ENCODE measurements at places on chromosomes 6 and 20.

- DNase-seq: no peak
These were observed 7.0 kb downstream of the HELZ2 start for GRCh38 chr20:63567136-63567385.

DNA sequence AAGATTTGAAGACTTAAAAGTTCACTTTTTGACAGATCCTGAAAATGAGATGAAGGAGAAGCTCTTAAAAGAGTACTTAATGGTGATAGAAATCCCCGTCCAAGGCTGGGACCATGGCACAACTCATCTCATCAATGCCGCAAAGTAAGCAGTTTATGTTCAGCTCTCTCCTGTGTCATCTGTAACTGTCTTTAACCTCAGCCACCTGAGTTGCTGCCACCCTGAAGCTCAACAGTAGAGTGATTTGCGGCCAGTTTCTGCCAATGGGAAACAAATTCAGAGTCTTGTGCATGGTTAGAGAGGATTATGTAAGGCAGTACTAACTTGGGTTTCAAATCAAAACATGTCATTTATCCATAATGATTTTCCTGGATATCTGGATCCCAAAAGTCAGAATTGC, 10.1 kb downstream of the TNFAIP3 start:
- no peak for DNase-seq

- DNase-seq: no peak
These were observed 700.7 kb downstream of the RNF144B start for GRCh38 chr6:19087897-19088296.

DNA sequence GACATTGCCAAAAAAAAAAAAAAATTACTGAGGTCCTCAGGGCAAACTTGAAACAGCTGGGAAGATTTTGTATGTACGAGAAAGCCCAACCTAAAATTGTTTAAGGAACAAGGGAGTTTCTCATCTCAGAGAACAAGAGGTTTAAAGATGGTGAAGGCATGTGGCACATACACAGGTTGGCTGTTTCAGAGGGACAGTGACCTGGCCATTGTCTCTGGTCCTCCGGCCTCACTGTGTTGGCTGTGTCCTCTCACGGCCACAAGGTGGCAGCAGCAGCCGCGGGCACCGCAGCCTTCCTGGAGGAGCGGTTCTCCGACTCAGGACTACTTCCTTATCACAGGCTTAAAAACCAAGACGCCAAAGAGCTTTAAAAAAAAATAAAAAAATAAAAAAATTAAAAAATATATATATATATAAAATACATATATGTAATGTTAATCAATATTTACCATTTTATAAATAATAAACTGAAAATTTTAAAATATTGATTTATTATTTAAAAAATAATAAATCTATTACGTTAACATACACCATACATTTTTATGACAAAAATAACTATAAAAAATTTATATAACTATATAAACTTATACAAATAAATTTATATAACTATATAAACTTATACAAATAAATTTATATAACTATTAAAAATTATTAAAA, 52.8 kb downstream of the GTF2H5 start:
- DNase-seq: peak; percentile 56

- no peak for DNase-seq
These were observed 91.2 kb downstream of the JARID2 start for GRCh38 chr6:15336900-15337560.

DNA sequence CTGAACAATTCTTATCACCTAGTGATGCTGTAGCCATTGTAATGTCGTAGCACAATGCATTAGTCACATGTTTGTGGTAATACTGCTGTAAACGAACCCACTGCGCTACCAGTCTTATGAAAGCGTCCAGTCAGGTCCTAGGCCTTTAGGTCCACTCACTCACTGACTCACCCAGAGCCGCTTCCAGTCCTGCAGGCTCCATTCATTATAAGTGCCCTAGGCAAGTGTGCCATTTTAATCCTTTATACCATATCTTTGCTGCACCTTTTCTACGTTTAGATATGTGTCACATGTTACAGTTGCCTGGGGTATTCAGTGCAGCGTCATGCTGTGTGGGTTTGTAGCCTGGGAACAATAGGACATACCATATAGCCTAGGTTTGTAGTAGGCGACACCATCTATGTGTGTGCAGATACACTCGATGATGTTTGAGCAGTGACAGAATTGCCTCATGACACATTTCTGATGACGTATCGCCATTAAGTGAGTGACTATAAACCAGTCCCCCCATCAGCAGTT, 15.4 kb downstream of the IGF2R start:
- DNase-seq: no peak

DNA sequence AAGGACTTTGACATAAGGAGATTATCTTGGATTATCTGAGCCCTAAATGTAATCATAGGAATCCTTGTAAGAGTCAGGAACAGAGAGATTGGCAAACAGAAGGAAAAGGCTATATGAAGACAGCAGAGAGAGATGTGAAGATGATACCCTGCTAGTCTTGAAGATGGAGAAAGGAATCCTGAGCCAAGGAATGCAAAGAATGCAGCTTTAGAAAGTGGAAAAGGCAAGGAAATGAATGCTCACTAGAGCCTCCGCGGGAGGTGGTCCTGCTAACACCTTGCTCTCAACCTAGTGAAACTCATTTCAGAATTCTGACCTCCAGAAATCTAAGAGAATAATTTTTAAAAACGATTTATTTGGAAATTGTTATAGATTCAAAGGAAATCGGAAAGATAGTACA, 117.1 kb downstream of the TBXT start:
- no peak for DNase-seq

DNA sequence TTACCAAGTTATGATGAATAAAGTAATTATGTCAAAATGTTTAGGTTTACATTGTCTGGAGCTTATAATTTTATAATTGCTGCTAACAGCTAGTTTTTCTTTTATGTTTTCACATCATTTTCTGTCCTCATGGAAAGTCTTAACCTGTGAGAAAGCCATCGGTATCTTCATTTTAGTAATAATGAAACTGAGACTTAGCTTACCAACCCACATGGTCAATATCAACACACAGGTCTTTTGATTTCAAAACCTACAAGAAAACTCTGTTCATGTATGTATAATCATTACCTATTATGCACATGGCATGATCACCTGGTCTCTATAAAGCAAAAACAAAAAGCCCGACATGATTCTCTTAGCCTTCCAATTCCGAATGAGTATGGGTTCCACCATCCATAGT, 61.9 kb downstream of the KCNQ5 start:
- no peak for DNase-seq

GRCh38 chr20:4306206-4306605, 290.8 kb upstream of the RNF24 start:
- DNase-seq: no peak

GRCh38 chr6:117505311-117505710, 22.8 kb downstream of the DCBLD1 start:
- DNase-seq: no peak

DNA sequence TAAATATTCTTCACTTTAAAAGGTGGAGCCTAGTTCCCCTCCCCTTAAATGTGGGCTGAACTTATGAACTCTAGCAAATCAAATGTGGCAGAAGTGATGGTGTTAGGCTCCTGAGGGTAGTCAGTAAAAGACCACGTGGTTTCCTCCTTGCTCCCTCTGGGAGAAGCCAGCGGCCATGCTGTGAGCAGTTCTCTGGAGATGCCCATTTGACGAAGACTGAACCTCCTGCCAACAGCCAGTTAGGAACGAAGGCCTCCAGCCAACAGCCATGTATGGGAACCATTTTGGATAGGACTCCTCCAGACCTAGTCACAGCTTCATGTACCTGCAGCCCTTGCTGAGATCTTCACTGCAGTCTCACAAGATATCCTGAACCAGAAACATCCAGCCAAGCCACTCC, 7.6 kb upstream of the MOCS1 start:
- no peak for DNase-seq

GRCh38 chr6:36820700-36821580, 18.3 kb downstream of the CPNE5 start:
- DNase-seq: no peak

- DNase-seq: no peak
These were observed 91.8 kb downstream of the CHD6 start for GRCh38 chr20:41526327-41526726.

- no peak for DNase-seq
These were observed 13.5 kb upstream of the CD2AP start for GRCh38 chr6:47464052-47464451.

DNA sequence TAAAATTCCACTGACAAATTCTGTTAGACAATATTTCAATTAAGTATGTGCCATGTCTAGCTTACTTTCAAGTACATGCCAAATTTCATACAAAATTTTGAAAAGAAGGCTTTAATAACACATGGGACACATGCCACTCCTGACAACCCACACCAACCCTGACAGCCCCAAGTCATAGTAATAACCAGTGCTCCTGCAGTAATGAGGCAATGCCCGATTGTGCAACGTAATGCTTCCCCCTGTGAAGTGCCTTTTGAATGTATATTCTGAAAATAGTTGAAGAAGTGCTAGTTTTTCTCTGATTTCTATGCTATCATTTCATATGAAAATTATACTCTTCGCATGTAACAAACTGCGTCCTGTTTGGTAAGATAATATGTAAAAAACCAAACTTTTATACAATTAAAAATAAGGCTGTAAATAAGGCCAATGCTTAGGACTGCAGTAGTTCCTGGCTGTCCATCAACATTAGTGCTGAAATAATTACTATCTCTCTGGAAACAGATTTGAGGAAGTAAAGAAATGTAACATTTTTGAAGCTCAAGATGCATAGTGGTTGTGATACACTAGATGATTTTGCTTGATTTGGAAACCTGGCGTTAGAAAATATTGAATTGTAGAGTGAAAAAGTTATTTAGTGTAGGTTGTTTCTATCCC, 125.8 kb upstream of the BCLAF1 start:
- DNase-seq: no peak

DNA sequence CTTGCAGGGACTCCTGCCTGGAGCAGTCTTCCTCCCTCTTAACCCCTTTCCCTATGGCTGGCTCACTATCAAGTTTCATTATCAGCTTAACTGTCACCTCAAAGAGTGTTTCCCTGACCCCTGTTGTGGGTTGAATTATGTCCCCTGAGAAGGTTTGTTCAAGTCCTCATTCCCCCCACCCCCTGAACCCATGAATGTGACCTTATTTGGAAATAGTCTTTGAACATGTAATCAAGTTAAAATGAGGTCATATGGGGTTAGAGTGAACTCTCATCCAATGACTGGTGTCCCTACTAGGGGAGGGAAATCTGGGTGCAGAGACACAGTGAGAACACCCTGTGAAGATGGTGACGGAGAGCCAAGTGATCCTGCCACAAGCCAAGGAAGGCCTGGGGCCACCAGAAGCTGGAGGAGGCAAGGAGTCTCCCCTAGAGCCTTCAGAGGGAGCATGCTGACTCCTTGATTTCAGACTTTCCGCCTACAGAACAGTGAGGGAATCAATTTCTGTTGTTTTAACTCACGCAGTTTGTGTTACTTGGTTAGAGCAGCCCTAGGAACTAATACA, 165.2 kb upstream of the TOP1 start:
- no peak for DNase-seq

DNA sequence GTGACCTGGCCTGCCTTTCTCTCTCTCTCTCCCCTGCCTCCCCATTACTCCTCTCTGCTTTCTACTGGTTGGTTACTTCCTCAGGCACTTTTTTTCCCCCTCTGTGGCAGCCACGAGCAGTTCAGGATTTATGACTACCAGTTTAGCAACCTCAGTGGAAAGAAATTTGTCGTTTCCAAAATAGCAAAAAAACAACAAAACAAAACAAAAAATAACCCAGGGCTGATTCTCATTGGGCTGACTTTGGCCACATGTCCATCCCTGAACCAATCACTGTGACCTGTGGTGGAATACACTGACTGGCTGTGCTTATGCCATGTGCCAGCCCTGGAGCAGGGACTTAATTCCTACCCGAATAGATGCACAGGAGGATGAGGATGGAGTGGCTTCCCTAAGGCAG, 137.4 kb downstream of the TFAP2C start:
- no peak for DNase-seq

DNA sequence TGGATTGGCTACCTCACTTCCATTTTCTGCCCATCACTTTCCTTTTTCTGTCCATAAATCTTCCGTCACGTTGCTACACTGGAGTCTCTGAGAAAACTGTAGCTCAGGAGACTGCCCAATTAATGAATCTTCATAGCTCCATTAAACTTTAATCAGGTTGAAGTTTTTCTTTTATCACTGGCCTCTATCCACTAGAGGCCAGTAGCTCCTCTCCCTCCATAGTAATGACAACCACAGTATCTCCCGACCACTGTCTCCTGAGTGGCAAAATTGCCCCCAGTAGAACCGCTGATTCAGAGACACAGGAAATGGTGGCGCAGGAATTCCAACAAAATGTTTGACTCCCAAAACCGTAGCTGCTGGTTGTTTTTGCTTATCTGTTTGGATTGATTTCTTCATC, 18.4 kb upstream of the DOK5 start:
- no peak for DNase-seq

GRCh38 chr20:21096321-21097043, 9.7 kb downstream of the LINC00237 start:
- DNase-seq: no peak

DNA sequence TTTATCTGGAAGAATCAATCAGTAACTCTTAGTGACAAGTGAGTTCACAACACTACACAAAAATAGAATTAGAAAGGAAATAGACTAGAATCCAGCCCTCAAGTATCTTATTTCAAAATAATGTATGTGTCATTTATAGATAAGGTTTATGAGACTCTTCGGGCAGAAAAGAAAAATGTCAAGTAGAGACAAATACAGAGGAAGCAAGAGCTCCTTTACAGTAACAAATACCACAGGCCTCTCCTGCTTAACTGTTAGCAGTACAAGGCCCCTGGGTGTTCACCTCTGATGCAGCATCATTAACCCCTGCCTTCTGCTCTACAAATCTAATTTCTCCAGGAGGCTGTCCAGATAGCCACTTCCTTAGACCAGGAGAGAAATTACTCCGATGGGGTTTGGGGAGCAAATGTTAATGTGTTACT, 76.7 kb downstream of the UBE3D start:
- no peak for DNase-seq

GRCh38 chr6:67971812-67972211, 663.3 kb upstream of the ADGRB3 start:
- DNase-seq: no peak

- DNase-seq: no peak
These were observed 3.8 kb upstream of the DDO start for GRCh38 chr6:110419028-110419739.

- no peak for DNase-seq
These were observed 290.9 kb downstream of the CD83 start for GRCh38 chr6:14408446-14408845.

- no peak for DNase-seq
These were observed 383.7 kb upstream of the IRAK1BP1 start for GRCh38 chr6:78483553-78484197.

GRCh38 chr6:167093406-167093921, 29.4 kb upstream of the CCR6 start:
- no peak for DNase-seq

GRCh38 chr6:88775866-88776571, 187.4 kb downstream of the RNGTT start:
- no peak for DNase-seq
